Tongue (tissue), 3 donors: ENCODE measurements at places on chromosomes 4 and X.

DNA sequence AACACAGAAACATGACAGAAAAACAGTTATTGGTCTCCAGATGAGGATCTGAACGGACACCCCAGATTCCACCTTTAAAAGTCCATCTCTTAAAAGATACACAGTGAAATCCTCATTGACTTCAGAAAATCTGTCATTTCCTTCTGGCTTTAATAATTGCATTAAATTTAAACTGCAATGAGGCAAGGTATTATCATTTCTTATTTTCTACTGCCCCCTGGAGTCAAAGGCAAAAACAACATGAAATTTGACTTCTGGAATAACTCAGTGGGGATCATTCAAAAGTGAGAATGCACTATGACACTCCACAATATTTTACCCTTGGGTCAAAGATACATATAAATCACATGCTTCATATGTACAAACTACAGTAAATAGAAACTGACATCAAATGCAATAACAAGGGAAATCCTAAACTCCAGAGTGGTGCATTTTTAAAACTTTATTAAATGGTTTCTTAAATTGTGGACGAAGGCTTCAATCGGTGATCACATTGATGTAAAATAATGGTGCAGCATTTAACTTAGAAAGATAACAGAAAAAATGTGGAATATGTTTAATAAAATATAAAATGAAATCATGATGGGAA lies 56.4 kb upstream of the SPANXN1 start:
- DNase-seq = peak; percentile 32

DNA sequence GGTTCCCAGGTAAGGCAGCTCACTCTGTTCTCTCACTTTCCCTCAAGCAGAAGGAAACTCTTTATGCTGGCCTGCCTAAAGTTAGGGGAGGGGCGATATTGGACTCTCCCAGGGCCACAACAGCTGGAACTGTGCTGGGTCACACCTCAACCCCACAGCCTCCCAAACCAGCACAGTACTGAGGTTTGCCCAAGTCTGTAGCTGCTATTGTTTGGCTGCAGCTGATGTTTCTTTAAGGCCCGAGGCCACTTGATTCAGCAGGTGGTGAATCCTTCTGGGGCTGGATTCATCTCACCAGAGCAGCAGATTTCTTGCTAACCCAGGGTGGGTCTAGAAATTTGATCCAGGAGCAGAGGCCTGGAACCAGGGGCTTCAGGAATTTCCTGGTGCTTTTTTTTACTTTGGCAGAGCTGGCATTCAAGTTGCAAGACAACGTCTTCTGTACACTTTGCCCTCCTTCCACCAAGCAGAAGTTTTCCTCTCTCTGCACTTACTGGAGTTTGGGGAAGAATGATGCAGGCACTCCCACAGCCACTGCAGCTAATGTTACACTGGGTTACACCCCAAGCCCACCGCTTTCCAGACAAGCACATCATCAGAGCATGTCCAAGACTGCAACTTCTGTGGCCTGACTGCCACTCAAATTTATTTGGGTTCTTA lies 544.7 kb upstream of the NDST4 start:
- peak; percentile 44 for DNase-seq

DNA sequence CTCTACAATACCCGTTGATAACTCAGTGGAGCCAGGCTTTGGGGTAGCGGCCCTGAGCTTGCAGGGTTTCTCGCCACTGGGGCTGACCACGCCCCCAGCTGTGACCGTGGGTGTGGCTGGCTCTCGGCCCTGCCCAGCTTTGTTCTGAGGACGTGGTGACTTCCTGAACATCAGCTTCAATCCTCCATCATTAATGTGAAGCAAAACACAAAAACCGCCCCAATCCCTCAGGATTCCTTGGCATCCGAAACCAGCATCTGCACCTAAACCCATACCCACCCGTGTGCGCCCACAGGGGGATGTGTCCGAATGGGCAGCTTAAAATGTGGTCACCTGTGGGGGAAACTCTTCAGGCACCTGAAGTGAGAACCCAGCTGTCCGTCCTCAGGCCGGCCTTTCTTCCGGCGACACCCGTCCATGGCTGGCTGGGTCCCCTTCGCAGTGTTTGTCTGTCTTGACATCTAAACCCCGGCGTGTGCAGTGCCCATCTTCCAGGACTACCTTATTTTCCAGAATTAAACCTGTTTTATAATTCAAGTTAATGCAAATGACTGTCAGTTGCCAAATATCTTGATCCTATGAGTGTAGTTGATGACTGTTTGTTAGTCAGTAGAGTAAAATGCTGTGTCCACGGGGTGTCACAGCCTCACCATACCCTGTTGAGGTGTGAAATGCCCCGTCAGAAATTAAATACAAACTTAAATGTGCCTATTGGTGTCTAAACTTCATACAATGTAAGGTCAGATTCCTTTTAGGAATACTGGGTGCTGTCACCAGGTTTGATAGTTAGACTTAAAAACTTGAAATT lies 27.3 kb downstream of the NELFA start:
- no peak for DNase-seq

DNA sequence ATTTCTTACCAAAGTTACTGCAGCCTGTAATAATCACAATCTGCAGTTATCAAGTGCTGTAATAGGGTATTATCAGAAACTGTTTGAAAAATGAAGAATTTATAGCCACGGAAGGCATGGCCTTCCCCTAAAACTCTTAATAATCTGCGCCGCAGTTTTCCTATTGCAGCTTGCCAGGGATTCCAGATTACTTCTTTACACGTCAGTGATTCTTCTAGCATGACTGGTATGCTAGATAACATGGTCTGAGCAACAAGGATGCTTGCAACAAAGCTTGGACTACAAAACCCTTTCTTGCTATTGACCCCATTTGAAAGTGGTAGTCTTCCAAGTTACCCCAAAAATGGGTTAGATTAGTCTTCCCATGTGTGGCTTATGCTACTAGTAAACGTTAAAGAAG lies 47.2 kb upstream of the GK2 start:
- DNase-seq = no peak

GRCh38 chrX:10367406-10367805 lies 210.6 kb downstream of the CLCN4 start:
- peak; percentile 45 for DNase-seq

- no peak for DNase-seq
Measured at GRCh38 chrX:153867139-153867538, 18.8 kb downstream of the L1CAM start.

GRCh38 chr4:10640561-10641201 lies 43.9 kb downstream of the CLNK start:
- DNase-seq = peak; percentile 71

GRCh38 chrX:38882894-38883626 lies 81.8 kb downstream of the MID1IP1 start:
- no peak for DNase-seq

- DNase-seq = no peak
Measured at GRCh38 chr4:104129243-104129642, 365.5 kb downstream of the CXXC4 start.

GRCh38 chr4:174650711-174651355 lies 128.5 kb upstream of the HPGD start:
- DNase-seq = no peak

DNA sequence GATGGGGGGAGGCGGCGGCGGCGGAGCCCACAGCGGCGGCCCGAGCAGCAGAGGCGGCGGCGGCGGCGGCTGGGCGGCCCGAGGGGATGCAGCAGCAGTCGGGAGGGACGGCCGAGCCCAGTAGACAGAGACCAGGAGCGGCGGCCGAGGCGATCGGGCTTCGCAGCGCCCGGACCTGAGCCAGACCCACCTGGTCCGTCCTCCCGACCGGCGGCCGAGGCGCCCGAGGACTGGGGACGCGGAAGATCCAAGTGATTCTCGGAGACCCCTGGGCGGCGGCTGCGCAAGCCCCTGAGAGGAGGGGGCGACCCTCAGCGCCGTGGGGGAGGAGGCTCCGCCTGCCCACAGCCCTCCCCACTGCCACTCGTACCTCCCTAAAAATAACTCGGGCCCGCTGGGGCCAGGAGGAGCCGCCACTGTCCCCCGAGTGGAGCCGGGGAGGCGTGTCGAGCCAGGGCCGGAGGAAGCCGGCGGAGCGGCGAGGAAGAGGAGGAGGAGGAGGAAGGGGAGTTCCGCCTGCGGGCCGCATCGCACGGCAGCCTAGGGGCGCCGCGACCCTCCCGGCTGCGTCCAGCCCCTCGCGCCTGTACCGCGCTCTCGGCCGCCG lies 608 bp downstream of the RAPGEF2 start:
- DNase-seq = peak; percentile 73

DNA sequence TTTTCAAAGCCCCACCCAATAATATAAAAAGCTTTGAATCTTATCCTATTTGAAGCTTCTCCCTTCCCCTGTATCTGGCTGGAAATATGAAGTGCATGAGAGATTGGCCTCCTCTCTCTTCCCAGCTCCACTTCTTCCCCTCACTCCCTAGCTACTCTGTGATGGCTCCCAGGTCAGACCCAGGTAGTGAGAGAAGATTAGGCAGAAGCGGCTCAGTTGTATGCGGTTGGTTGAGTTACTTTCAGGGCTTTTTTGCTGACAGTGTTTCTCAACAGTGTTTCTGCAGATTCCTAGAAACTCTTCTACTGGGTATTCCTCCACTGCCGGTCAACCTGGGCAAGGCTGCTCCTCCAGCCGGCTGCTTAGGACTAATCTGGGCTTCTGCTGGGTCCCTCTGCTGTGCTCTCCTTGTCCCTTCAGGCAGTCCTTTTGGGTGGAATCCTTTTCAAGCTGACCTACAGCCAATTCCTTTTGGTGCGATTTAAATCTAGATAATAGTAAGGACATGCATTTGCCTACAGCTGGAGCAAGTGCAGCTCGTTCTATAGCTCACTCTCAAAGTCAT lies 87.4 kb upstream of the SLC7A11 start:
- no peak for DNase-seq

DNA sequence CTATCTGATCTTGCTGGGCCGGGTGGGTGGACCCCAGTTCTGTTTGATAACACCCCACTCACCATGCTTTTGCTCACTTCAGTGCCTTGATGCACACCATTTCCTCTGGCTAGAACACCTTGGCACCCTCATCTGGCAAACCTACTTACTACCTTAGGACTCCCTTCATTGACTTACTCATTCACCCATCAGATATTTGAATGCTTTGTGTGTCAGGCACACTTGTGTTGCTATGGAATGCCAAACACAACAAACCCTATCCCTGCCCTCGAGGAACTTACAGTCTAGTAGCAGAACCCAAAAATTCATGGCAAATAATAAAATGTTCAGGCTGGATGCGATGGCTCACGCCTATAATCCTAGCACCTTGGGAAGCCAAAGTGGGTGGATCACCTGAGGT lies 13.9 kb downstream of the CCNG2 start:
- no peak for DNase-seq

DNA sequence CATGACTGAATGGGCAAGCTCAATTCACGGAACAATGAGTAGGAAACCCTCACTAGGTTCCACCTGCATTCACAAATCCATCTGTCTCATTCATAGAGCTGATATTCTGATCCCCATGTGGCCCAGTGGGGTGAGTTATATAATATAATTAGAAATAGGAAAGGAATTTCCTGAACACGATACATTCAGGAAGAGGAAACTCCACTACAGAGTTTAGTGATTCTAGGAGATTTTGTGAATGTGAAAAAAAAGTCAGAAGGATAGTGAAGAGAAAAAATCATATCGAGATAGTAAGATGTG lies 471.2 kb downstream of the GASK1B start:
- DNase-seq = no peak

DNA sequence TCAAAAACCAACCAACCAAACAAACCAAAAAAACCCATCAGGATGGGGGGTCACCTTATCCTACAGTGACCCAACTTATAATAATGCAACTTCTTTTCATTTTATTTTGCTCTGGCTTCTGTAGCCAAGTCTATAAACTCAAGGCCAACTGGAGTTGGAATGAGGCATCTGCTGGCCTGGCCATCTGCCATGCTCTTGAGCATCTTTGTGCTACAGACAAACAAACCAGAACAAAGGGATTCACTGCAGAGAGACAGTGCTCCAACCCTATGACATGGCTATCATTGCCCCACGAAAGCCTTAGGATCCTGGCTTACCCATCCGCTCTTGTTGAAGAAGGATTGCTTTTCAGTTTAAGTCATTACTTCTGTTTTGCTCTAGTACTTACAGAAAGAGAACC lies 49.2 kb upstream of the SCRG1 start:
- DNase-seq = peak; percentile 91

GRCh38 chrX:131359611-131360010 lies 70.5 kb upstream of the IGSF1 start:
- DNase-seq = peak; percentile 58

- peak; percentile 61 for DNase-seq
Measured at GRCh38 chrX:115561605-115562479, 868 bp downstream of the PLS3 start.

DNA sequence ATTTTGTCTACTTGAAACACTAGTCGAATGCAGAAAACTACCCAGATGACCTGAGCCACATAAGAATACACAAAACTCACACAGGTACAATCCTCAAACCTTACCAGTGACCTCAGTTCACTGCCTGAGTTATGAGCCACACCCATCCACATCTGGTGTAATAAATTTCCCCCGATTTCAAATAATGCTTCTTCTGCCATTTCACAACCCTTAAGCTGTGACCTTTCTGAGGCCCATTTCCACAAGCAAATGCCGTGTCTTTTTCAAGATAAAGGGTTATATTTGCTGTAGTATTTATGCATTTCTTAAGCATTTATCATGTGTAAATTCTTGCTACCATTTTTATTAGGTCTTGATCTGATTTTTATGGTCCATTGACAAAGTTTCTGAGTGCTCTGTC lies 1.8 kb upstream of the ARHGEF38 start:
- DNase-seq = no peak

DNA sequence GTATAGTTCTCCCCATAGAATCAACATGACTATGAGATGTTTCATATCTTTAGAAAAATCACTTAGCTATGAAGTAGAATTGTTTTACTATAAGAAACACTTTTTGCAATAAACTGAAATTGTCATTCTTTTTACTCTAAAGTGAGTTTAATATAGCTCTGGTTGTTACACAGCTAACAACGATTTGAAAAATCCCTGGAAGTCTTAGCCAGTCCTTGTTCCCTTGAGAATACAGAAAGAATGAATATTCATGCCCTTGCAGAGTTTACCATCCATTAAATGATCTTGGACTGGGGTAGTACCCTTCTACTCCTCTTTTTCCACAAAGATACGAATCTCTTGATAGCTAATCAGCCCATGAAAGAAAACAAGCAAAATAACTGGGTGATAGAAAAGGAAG lies 141.8 kb downstream of the JADE1 start:
- DNase-seq = no peak

- DNase-seq = no peak
Measured at GRCh38 chr4:143431526-143432257, 81.8 kb upstream of the SMARCA5 start.

GRCh38 chr4:18980516-18981233 lies 959.1 kb upstream of the LCORL start:
- DNase-seq = no peak

DNA sequence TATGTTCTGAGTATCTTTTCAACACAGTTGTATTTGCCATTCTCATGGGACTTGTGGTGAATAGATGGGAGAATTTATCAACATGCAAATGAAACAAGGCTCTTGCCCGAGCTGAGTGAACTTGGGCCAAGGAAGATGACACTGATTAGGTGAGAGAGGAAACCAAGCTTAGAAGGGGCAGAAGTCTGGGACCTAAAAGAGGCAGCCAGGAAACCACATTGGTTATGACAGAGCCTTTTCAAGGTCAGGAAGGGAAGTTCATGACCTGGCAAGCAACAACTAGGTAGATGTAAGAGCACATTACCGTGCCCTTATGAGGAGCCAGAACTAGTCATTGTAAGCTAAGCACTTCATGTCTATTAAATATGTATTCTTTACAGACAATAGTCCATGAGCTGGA lies 590.3 kb downstream of the PACRGL start:
- DNase-seq = no peak
